Right ventricle myocardium inferior (tissue), 1 donor: ENCODE measurements at places on chromosomes 7 and 10. TPM values are rescaled to one million over a fixed set of nuclear protein-coding genes. Genes with fewer than 3 reads are reported as not detected.

The SUFU gene
- total RNA-seq, result 7.8 TPM

The HYAL4 gene
- not detected for total RNA-seq

- no peak for DNase-seq
These were observed 138.1 kb downstream of the HERPUD2 start for GRCh38 chr7:35556515-35557471.

- DNase-seq, result no peak
These were observed 69.9 kb downstream of the OAT start for GRCh38 chr10:124348801-124349200.

GRCh38 chr7:130269318-130269694, 2.6 kb downstream of the CPA2 start:
- no peak for DNase-seq

GRCh38 chr10:116450861-116451260, 23.2 kb downstream of the PNLIPRP3 start:
- DNase-seq, result no peak

The CACNA2D1 gene
- total RNA-seq, result 46.1 TPM

The LIPM gene
- not detected for total RNA-seq

DNA sequence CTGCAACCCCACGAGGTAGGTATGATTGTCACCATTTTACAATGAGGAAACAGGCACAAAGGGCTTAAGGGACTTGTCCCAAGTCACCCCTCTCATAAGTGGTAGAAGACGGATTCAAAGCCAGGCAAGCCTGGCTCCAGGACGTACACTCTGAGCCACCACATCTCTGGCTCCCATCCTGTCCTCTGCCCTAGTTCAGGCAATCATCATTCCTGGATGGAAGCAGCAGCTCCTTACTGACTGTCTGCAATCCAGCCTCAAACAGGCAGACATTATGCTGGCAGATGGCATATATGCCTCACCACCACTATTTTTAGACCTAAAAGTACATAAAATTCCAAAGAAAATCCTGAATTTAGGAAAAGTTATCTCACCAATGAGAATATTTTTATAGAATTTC, 100.7 kb downstream of the USP6NL start:
- DNase-seq, result no peak

GRCh38 chr7:100824499-100825214, 2.7 kb downstream of the EPHB4 start:
- peak; percentile 31 for DNase-seq

DNA sequence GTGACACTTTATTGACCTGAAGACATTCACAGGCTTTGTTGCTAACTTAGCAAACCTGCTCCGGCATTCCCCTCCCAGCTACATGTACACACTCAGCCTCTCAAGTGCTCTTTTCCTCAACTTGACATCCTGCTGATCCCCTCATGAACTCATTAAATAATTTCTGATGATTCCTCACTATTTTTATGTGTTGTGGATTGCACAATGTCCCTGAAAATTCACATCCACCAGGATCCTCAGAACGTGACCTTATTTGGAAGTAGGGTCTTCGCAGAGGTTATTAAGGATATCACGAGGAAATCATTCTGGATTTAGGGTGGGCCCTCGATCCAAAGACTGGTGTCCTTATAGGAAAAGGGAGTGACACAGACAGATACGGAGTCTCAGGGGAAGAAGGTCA, 27.3 kb downstream of the FIGNL1 start:
- DNase-seq, result no peak
